ENCODE measurements at places on chromosomes 12 and 14.

DNA sequence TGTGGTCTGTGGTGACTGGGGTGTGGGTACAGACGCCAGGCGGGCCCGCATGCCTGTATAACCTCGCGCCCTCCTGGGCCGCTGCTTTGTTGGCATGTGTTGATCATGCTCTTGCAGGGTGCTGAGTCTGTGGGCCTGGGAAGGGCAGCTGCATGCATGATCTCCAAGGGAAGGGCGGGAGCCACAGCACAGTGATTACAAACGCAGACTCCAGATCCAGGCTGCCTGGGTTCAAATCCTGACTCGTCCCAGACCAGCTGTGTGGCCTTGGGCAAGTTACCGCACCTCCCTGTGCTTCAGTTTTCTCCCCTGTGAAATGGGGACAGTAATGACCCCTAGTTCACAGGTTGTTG, 24.0 kb downstream of the ADGRD1 start:
- DNase-seq: no peak

DNA sequence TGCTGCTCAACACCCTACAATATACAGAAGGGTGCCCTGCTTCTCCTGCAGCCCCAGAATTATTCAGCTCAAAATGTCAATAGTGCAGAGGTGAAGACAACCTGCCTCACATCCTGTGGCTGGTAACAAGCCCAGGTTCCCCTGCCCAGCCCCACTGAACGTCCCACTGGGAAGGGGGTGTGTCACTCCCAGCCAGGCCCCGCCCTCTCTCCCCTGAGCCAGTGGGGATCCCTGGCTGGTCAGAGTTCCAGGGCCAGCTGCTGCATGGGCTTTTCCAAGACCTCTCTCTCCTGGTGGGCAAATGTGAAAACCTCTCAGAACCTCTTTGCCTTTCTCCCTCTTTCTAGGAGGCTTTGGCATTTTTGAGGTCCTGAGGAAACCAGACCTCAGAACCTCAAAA, 13.7 kb upstream of the LHX5 start:
- no peak for DNase-seq

DNA sequence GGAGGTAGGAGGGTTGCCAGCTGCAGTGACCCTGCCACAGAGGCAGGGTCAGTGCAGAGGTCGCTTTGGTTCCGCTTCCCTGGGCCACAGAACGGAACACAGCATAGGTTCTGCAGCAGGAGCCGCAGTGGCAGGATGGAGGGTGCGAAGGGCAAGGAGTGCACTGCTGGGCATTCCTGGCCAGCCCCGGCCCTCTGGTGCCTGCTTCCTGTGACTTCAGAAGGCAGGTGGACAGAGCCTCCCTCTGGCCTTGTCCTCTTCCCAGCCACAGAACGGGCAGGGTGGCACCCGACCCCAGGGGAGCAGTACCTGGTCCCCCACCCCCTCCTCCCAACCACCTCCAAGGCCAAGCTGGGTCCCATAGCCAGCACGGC, 37.7 kb downstream of the SLC8B1 start:
- DNase-seq: no peak

DNA sequence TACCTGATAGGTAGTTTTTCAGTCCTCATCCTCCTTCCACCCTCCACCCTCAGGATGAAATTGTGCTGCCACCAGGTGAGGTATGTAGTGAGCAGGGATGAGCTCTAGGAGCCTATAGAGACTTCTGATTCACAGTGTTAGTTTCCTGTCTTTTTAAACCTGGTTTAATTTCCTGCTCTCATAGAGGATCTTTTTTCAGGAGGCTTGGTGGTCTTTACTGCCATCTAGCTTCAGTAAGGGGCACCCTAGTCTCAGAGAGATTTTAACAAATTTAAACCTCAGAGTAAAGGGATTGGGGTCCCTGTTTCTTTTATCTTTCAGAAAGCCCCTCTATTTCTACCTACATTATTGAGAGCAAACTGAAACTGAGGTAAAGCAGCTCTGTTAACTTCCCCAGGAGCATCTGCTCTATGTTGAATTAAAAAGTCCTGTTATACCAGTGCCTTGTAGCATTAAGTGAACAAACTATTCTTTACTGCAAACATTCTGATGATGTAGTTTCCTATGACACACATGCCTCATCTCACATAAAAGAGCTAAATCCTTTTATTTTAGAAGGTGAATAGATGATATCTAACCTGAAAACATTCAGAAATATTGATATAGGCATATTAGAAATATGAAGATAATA, 172.2 kb upstream of the DDHD1 start:
- no peak for DNase-seq

- no peak for DNase-seq
These were observed 281.5 kb downstream of the TMEM117 start for GRCh38 chr12:44117337-44117736.

DNA sequence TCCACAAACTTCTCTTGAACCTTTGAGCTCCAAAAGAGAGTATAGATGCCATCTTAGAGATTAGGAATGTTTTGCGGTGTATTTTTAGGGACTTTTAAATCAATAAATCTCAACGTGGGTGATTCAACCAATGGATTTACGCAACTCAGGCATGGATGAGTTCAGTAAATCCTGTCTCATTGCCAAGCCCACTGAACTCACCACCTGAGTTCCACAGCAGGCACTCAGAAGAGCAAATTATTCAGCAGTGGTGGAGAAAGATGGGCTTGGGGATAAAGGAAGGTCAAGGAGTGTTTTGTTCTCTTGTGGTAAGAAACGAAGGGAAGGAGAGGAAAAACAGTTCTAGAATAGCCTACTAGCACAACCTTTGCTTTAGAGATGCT, 68.7 kb upstream of the HMGA2 start:
- no peak for DNase-seq

- DNase-seq: no peak
These were observed 79.1 kb upstream of the HECTD1 start for GRCh38 chr14:31286456-31287293.

DNA sequence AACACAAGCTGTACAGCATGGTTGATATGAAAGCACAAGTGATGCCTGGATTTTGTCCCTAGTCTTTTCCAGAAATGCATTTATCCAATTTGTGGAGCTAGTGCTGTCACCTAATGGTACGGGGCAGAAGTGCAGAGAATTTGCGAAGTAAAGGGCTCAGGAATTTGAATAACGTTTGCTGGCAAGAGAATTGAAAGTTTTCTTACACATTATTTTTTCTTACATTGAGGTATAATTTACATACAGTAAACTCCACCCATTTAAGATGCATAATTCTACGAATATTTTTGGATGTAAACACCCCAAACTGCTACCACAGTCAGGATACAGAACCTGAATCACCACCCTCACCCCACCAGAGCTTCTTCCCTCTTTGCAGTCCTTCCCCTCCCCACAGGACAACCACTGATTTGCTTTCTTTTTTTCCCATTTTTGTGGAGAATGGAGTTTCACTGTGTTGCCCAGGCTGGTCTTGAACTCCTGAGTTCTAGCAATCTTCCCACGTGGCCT, 3.5 kb downstream of the AICDA start:
- no peak for DNase-seq

DNA sequence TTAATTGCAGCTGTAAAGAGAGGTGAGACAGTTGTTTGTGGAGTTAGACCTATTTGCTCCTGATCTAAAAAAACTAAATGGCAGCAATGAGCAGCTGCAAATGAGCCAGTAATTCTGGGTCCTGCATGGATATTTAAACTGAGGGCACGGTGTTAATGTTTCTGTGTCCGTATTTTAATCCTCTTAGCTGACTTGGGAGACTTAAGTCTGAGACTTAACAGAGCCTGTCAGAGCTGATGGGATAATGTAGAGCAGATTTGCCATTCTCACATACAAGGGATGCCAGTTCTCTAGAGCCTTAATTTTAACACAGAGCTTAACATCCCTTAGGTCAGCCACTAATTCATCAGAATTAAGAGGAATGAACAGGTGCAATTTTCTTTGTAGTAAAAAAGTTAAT, 178.6 kb upstream of the PDE3A start:
- DNase-seq: no peak

GRCh38 chr14:88231603-88232002, 91.5 kb downstream of the KCNK10 start:
- DNase-seq: no peak

- DNase-seq: no peak
These were observed 95.7 kb upstream of the SOX5 start for GRCh38 chr12:24044941-24045703.

GRCh38 chr12:76704693-76705092, 59.2 kb upstream of the ZDHHC17 start:
- DNase-seq: no peak

GRCh38 chr14:88952901-88953300, 128.4 kb downstream of the TTC8 start:
- DNase-seq: no peak

DNA sequence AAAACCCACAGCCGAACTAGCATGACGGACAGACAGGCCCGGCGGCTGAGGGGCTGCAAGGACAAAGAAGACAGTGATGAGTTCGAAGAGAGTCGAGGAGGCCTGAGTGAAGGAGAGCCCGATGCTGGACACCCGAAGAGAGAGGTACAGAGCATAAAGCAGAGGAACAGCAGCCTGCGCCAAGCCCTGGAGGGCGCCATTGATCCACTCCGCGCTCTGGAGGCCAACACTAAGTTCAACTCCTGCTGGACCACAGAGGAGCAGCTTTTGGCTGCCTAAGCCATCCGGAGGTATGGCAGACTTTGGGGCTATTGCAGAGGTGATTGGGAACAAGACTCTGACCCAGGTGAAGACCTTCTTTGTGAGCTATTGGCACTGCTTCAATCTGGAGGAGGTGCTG, 7.8 kb upstream of the PLXNC1 start:
- no peak for DNase-seq

DNA sequence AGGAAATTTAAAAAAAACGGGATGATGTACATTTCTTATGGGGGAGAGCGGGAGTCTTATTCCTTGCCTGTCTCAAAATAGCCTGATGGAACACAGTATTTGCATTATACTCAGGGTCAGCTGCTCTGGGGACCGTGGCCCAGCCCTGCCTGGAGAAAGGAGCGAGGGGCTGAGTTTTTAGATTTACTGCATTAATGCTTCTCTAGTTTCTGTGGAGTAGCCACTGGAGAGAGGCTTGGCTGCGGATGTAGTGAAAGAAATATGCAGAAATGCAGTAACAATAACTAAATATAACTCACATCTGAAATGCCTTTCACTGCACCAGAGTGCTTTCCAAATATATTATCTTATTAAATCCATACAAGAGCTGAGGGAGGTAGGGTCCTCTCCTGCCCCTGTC, 87.6 kb upstream of the MAP1LC3B2 start:
- no peak for DNase-seq

DNA sequence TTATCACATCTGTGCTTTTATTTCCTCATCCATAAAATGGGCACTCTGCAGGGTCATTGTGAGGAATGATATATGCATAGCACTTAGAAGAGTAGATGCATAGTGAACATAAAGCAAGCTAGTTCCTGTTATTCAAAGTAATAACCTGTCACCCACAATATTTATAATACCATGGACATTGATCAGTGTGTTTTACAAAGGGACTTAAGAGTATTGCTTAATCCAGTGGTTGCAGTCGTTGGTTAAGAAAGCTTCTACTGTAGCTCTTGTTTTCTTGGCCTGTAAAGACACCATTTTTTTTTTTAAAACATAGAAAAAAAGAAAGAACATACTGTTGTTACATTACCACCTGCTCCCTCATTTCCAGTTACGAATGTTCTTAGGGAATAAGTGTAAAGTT, 13.1 kb downstream of the METAP2 start:
- DNase-seq: no peak

DNA sequence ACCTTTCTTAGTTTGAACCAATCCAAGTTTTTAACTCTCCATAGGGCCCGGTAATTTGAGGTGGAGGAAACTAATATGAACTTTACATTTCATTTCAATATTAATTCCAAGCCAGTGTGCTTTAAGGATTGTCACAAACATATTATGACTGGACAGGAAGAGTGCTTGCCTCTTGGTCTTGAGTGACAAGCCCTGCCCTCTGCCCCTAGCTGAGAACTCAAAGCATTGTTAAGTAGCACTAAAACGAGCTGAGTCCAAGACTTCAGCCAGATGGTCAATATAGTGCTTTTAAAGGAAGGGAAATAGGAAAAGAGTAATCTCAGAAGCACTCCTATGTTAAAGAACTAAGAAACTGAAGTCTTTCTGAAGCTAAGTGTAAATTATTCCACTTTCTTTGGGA, 17.1 kb downstream of the TRMT5 start:
- DNase-seq: no peak

GRCh38 chr12:112294793-112295192, 87.4 kb downstream of the HECTD4 start:
- DNase-seq: no peak

DNA sequence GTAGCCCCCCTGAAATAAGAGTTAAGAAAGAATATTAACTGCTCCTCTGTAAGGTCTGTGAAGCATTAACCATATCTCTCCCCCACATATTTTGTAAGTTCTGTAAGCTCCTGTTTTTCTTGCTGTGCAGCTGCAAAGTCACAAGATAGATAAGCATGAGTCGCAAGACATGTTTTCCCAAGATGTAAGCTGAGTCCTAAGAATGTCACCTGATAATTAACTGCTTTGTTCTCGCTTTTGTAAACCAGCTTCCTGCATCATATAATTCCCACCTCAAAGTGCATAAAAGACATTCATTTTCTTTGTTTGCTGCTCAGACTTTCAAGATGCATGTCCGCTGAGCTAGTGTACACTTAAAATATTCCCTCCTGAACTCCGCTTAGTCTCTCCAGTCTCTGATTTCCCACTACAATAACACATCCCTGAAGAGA, 27.0 kb upstream of the PHC1 start:
- DNase-seq: no peak

- DNase-seq: no peak
These were observed 201.4 kb downstream of the C12orf50 start for GRCh38 chr12:87827638-87828264.

- DNase-seq: no peak
These were observed 109.5 kb upstream of the NCOR2 start for GRCh38 chr12:124676714-124677462.

- DNase-seq: no peak
These were observed 66.1 kb downstream of the C14orf132 start for GRCh38 chr14:96105089-96105925.

DNA sequence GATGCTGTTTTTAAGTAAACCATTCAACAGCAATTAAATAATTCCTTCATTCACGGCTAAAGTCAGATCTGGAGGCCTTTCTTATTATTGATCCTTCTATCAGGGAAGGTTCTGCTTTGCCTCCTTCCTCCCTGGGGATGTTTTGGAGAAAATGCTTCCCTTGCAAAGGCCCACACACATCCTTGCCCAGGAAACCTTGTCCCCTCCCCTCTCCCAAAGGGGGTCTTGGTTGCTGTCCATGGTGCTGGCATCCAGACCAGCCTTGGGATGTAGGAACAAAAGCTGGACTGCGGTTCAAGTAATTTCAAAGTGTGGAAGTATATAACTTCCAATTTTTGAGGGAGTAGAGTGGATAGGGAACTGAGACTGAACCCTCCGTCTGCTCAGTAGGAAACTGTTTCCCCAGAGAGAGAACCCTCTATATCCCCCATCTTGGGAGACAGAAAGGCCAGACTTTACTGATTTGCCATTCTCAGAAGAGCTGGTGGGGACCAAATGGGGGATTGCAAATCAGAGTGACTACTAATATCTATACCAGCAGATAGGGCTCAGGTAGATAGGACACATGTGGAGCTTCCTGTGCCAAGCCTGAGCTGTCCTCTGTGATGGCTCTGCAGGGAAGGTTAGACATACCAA, 5.6 kb downstream of the MARCHF9 start:
- DNase-seq: no peak

GRCh38 chr14:102353126-102353619, 9.5 kb downstream of the CINP start:
- no peak for DNase-seq

All from cortex of kidney (tissue), 1 donor.